ENCODE measurements at places on chromosomes 2 and 18. TPM values are rescaled to one million over a fixed set of nuclear protein-coding genes. Genes with fewer than 3 reads are reported as not detected.

GRCh38 chr2:238091436-238092060 lies 8.6 kb upstream of the ESPNL start:
- DNase-seq, result no peak

GRCh38 chr2:234491281-234491680 lies 5.6 kb downstream of the ARL4C start:
- no peak for DNase-seq

DNA sequence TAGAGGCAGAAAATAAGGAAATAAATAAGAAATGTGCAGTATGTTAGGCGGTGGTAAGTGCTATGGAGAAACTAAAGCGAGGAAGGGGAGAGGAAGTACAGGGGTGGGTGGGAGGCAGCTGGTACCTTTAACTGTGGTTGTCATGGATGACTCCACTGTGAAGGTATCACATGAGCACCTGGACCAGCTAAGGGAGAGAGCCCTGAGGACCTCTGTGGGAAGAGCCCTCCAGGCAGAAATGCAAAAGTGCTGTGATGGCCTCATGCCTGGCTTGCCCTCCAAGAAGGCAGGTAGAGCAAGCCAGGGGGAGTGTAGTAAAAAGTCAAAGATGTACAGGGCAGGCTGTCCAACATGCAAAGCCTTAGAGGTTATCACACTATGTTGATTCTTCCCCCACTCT lies 17.9 kb downstream of the LYPD6 start:
- DNase-seq, result no peak

Gene M1AP
- total RNA-seq, result not detected

Gene AGXT
- total RNA-seq, result not detected

Data from LHCN-M2 (cell line).